Skeletal muscle tissue (tissue), 5 donors: ENCODE measurements at places on chromosomes 3 and 15. TPM values are rescaled to one million over a fixed set of nuclear protein-coding genes. Genes with fewer than 3 reads are reported as not detected.

Gene UBE3A
- total RNA-seq, result 218 TPM

Gene SERINC4
- under 0.01 TPM for total RNA-seq

Gene ITIH3
- total RNA-seq, result 2.1 TPM

Gene SH2D7
- not detected for total RNA-seq

Gene FMN1
- total RNA-seq, result 3.7 TPM

Gene SCAANT1
- not detected for total RNA-seq

Gene AMT
- total RNA-seq, result 2.6 TPM

Gene CLSTN2
- total RNA-seq, result 4.7 TPM

Gene SLC51A
- total RNA-seq, result 2.1 TPM

Gene A4GNT
- not detected for total RNA-seq

Gene NME9
- not detected for total RNA-seq

Gene STRIT1
- 1.0 TPM for total RNA-seq

Gene PLS1
- total RNA-seq, result not detected

Gene ZNF502
- total RNA-seq, result 5.2 TPM
